T-helper 1 cell (primary cell): ENCODE measurements at places on chromosomes 12 and 14.

- no peak for DNase-seq
These were observed 117.1 kb upstream of the SLC35F4 start for GRCh38 chr14:57982804-57983634.

GRCh38 chr14:91373591-91374254 lies 43.9 kb downstream of the CCDC88C start:
- peak; percentile 82 for DNase-seq

- peak; percentile 88 for DNase-seq
These were observed at the start of gene KCNH3 for GRCh38 chr12:49538510-49539403. Gene KCNH3, plus strand, starts transcription at chr12:49539030. Its CDS starts 387 bp downstream, at chr12:49539417.

- no peak for DNase-seq
These were observed 27.9 kb downstream of the IRF2BPL start for GRCh38 chr14:77000340-77001270.

- no peak for DNase-seq
These were observed 12.5 kb upstream of the TNFAIP2 start for GRCh38 chr14:103110681-103111231.

GRCh38 chr12:113598815-113599406 lies 127.2 kb upstream of the LHX5 start:
- DNase-seq = no peak

DNA sequence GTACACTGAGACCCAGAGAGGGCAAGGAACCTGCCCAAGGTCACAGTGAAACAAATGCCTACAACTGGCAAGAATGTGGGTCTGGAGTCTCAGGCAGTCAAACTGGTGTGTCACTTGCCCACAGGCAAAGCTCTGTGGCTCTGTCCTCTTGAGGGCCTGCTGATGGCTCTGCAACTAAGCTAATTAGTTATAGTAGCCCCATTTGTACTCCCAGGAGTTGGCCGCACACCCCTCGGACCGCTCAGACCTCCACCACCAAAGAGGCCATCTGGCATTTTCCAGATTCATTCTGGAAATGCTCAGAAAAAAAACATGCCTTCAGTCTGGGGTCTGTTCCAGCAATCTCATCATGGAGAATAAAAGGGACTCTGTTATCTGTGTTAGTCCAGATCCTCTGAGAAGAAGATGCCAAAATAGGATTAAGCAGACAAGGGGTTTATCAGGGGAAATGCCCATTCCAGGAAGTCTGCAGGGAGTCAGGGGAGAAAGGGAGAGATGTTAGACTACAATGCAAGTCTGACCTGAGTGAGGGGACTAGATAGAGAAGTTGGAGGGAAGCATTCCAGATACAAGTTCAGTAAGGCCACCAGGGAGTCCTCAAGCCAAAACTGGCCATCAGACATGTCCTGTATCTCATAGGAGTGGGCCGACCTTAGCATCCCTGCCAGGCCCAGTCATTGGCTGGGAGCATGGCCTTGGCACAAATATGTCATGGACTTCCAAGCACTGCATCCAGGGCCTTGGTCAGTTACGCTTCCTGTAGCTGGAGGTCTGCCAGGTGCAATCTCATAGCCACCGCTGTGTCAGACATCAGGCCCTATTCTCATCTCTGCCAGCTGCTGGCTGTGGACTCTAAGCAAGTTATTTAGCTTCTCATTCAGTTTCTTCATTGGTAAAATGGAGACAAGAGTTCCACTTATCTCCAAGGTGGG lies 15.4 kb upstream of the OAS1 start:
- no peak for DNase-seq

GRCh38 chr12:28089338-28089737 lies 100.9 kb upstream of the CCDC91 start:
- no peak for DNase-seq

DNA sequence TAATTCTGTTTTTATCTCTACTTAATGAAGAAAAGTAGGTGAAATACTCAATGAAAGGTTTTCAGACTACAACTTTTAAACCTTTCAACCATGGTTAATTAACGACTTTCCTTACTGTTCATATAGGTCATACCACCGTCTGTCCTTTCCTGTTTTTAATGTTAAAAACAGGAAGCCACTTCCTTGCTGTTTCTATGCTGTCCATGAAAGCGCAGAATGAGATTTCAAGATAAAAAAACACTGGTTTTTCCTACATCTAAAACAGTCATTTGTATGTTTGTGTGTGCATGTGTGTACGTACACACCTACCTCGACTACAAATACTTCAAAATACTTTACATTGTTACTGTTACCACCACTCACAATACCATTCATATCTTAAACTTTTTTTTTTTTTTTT lies 27.3 kb downstream of the SPTLC2 start:
- DNase-seq = no peak

DNA sequence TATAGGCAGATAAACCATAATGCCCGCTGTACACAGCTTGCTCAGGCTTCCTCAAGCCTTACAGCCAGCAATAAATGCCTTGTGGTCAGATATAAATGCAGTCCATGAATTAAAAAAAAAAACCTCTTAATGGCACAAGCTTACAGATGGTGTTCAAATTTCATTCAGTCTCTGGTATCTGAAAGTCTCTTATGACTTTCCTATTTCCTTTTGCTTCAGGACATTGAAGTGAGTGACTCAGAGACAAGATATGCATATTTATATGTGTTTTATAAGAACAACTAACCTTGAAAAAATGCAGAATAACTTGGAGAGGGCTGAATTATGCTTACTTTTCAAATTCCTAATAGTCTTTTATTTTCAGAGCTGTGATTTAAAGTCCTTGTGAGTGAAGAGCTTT lies 426.9 kb upstream of the MIS18BP1 start:
- DNase-seq = no peak

DNA sequence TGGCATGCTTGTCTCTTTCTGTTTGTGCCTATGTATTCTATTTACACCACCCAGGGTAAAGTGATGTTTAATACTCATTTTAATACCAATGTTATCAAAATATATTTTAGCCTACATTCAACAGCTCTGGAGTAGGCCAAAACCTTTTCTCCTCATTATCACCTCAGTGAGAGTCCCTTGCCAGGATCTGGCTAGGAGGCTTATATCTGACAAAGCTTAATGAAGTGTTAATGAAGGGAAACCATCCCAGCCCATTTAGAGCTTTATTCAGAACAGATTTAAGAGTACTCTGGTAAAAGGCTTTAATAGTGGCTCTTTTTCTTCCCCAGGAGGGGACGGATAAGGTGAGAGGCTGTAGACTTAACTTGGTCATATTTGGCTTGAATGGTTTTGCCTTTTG lies 137.6 kb downstream of the GRIN2B start:
- DNase-seq = no peak

- DNase-seq = no peak
These were observed at the start of gene KRT7 for GRCh38 chr12:52232674-52233461. Gene KRT7, plus strand, starts transcription at chr12:52233243. Its CDS starts 54 bp downstream, at chr12:52233297.

DNA sequence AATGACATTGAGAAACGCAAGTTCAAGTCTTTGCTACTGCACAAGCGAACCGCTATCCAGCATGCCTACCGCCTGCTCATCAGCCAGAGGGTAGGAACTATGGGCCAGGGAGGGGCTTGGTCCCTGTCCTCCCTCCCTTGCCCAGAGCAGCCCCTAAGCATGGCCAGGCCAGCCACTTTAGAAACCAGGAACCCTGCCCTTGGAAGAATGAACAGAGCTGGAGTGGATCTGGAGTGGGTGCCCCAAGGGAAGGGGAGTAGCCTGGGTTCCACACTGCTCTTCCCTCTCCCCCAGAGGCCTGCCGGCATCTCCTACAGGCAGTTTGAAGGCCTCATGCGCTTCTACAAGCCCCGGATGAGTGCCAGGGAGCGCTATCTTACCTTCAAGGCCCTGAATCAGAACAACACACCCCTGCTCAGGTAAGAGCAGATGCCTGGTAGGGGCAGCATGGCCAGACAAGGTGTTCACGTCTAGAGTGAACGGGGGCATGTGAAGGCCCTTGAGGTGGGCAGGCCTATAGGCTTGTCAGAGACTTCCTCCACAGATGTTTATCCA lies 55.8 kb downstream of the TPCN1 start:
- DNase-seq = no peak

GRCh38 chr14:91858536-91859275 lies 8.6 kb downstream of the TC2N start:
- no peak for DNase-seq

DNA sequence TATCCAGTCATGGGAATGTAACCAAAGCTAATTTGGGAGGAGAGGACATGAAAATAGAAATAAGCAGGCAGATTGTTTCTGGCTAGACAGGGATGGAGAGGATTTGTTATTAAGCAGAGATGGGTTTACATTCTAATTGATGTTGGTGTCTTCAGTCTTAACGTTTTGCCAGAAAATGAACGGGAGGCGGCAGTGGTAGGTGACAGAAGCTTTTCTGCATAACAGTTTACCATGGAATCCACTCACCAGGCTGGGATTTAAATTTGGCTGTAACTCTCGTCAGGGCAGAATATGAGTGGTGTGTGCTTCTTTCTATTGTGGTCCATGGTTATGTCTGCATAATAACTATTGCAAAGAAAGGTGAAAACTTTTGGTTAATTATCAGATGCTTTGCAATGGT lies 50.2 kb upstream of the OTX2 start:
- no peak for DNase-seq
